ENCODE measurements at places on chromosomes 1 and 21.

DNA sequence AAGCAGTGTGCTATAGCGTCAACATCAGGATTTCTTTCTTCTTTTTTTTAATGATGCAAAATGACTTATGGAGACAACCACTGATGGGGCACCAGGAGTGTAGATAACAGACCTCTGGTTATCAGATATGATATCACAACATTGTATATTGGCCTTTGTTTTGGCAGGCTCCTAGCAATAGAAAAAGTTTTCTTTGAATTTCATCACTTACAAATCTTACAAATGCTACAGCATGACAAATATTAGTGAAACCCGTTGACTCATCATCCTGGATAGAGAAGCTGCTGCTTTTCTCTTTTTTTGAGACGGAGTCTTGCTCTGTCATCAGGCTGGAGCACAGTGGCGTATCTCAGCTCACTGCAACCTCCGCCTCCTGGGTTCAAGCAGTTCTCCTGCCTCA lies 92.9 kb downstream of the LTN1 start:
- DNase-seq, result no peak

DNA sequence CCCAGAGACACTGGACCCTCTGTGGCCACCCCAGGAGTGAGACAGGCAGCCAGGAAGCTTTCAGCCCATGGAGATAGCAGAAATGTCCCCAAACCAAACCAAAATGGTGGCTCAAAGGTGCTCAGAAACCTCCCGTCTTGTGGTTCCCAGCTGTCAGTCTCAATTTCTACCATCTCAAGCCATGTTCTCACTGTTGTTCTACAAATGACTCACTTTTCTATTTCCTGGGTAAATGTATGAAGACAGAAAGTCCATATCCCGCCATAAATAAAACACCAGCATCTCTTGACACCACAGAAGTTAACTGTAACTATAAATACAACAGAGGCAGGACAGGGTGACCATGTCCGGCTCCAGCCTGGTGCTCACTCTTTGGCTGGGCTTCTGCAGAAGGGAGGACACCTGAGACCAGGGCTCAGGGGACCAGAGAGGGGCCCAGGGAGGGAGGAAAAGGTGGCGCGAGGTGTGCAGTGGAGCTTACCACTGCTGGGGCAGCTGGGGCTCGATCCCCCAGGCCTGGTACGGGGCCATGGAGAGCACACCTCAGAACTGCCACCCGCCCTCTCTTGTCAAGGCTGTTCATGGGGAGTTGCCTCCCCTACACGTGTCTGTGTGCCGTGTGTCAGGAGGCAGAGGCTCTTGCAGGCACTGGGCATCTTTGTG lies 43.6 kb downstream of the EPHB2 start:
- no peak for DNase-seq

DNA sequence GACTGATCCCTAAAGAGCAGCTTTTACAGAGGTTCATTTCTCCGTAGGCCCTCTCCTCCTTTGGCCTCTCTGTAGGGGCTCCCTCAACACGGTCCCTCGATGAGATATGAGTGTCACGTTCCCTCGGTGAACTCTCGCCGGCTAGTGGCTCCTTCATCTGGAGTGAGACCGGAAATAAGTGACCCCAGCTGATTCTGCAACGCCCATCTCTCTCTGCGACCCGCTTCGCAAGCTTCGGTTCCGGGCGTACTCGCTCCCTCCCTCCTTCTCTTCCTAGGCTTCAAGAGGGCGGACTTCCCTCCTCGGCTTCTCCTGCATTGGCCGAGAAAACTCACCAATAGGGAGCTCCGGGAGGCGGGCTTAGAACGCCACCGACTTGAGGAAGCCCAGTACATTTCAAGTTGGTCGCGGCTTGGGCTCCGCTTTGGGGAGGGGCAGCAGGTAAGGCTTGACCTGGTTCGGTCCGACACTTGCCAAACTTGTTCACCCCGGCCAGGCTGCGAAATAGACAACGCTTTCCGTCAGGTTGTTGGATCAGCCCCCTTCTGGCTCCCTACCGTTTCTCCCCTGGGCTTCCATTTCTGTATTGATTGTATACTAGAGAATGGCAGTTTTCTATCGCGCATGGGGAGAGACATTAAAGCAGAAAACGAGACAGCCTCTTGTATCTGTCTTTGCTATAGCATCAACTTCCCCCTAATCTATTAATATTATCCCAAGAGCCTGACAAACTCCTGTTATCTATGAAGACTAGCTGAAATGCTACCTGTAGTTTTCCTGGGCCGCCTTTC lies at the start of the genes ANKRD34A and POLR3GL:
Gene ANKRD34A (minus strand): TSS at position 248 of the 791 bp plus-strand sequence. CDS start 2,816 bp downstream, outside the sequence.
Gene POLR3GL (plus strand): TSS at position 363 of the 791 bp plus-strand sequence. CDS start 10,176 bp downstream, outside the sequence.
- peak; percentile 94 for DNase-seq

DNA sequence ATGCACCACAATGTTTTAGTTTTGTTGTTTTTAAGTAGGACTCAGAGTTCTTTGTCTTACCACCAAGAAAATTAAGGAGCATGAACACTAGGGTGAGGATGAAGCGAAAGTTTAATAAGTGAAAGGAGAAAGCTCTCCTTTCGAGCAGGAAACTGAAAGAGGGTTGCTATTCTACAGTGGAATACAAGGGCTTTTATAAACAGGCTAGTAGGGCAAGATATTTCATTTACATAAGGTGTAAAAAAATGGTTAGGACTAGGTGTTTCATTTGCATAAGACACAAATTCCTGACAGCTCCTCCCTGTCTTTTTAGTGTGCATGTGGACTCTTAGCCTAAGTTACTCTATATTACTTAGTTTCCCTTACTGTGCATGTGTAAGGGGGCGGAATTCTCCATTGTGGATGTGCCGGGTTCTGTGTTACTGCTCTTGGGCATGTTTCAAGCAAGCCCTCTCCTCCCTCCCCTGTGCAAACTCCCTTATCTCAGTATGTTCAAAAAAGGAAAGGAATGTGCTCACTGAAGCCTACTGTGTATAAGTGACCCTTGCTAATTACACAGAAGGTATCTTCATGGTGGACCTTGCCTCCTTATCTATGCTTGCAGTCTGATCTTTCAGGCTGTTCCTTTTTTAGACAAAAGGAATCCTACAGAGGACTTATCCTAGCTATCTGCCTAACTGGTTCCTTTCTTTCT lies 7.3 kb downstream of the TSHB start:
- DNase-seq, result no peak

- DNase-seq, result no peak
Observed at GRCh38 chr1:240287722-240288121, 196.0 kb downstream of the FMN2 start.

DNA sequence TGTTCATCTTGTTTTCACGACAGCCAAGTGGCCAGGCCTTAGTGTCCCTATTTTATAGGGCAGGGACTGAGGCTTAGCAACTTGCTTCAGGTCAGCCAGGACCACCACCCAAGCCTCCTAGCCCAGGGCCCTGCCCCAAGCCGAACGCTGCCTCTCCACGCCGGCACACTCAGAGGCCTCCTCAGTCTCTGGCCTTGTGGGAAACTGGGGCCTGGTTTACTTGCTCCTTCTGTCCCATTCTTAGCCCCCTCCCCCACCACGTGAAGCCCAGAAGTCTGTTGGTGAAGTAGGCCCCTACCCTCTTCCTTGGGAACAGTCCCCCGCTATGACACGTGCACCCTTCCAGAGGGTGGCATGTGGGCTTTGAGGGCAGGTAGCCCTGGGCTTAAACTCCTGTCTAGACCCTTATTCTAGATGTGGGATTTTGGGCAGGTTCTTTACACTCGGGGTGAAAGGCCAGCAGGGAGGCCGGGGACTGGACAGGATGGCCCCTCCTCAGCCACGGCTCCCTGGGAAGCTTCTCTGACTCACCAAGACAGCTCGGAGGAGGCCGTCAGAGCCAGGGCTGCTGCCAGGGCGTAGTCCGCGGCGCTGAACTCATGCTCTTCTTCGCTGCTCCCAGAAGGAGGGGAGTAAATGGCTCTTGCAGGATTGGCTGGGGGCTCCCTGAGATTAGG lies 4.3 kb downstream of the MYOM3 start:
- no peak for DNase-seq

DNA sequence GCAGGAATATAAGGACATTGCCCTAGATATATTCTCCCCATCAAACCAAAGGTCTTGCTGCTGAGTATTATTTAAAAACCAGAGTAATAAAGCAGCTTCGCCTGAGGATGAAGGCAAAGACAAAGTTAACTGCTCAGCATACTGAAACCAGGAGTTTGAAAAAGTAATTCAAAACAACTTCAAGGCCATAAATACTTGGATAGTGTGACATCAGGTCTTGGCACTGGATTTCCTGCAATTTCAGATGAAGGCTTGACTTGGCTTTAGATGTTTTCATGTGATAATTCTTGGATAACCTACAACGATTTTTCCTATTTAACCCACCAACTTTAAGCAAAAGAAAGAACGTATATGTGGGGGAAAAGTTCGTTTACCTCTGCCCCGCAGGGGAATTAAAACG lies 10.6 kb downstream of the SOD1 start:
- DNase-seq, result no peak

DNA sequence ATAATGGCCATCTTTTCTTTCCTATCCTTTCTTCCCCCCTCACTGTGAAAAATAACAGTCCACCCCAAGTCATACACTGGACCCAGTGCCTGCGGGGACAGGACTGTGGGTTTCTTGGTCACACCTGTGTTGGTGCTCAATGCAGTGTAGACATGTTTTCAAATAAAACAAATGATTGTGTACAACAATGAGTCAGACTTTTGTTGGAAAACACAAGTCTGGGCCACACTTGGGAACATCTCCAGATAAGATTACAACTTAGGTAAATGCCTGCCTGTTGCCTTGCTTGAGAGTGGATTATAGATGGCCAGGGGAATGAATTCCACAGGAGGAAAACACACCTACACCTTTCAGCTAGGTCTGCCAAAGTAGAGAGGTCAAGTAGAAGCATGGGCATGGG lies 34.1 kb downstream of the PDPN start:
- no peak for DNase-seq

DNA sequence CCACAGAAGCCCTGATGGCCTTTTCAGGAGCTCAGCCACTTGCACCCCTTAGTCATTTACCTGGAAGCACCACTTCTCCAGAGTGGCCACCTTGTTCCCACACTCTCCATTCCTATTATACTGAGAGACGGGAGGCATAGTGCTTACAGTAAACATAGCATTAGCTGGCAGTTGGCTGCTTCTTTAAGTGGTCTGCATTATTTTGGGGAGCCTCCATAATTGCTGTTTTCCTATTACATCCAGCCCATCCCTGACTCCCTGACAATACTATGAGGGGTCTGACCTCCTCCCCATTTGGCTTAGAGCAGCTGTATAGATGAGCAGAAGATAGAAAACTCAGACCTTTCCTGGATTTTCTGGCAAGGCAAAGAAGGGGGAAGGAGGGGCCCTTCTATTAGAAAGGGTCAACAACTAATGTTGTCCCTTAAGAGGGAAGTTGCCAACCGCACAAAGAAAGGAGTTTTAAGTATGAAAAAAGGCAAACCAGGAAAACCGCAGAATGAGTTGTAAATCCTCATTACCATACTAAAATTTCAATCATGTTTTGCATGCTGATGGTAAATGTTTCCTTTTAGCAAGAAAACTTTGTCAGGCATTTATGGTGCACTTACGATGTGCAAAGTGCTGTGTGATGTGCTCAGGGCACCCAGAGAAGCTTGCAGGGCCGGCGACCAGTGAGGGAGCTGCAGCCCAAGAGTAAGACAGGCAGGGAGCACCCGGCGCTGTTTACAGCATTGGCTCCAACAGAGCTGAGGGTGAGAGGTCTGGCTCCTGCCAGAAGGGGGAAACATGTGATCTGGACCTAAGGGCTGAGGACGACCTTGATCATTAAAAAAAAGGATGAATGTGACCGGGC lies 167.3 kb downstream of the ZZZ3 start:
- DNase-seq, result no peak

DNA sequence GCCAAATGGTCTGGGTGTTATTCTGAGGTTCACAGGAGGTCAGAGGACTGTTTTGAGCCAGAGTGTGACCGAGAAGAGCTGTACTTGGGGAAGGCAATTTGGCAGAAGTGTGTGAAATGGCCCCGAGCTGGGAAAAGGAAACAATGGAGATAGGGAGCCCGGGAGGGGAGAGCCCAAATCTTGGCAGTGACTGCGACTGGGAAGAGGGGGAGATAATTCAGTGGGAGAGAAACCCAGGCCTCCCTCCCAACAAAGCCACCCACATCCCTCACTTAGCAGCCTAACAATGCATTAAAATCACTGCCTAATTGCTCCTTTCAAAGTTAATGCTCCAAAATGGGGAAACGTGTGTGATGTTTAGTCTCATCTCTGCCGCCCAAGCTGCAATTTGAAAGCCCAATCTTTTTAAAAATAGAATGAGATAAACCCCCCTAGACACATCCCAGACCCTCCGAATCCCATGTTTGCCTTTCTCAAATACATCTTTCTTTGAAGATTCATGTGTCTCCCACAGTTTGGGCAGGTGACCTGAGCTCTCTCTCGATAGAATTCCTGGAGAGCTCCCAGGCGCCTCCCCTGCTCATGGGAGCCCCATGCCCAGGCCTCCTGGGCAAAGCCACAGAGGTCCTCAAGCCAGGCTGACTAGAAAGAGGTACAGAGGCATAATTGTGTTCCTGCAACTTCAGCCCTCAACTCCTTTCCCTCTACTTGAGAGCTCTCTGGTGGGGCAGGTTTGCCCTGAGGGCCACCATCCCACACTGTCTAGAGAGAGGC lies 17.3 kb downstream of the LRRC52 start:
- no peak for DNase-seq

DNA sequence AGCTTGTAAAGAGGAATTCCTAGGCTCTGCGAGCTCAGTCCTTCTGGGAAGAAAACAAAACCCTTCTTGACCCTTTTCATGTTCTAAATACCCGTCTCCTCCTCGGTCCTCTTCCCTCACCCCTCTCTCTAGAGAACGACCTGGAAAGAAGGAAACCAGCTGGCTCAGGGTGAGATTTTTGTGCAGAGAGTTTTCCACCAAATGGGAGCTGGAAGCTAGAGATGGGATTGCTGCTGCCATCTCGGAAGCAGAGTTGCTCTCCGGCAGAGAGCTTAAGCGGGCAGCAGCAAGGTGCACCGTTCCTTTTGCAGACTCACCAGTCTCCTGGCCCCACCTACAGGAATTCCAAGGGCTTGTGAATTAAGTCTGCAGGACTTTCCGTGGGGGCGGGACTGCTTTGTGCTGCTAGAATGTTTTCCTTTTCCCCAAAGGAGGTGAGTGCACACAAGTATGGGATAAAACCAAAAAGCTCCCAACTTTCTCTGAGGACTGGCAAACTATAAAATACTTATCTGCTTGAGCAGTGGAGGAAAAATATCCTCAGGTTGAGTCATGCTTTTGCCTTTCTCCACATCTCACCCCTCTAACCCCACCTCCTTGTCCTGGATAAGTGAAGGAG lies 29.1 kb upstream of the KIAA0040 start:
- DNase-seq, result no peak

- DNase-seq, result no peak
Observed at GRCh38 chr1:8874230-8875201, 4.0 kb downstream of the ENO1 start.
